ENCODE measurements at places on chromosomes 3 and 15. TPM values are rescaled to one million over a fixed set of nuclear protein-coding genes. Genes with fewer than 3 reads are reported as not detected.
A peak's percentile ranks its signal among the peaks of the same experiment; 100 is the strongest.

DNA sequence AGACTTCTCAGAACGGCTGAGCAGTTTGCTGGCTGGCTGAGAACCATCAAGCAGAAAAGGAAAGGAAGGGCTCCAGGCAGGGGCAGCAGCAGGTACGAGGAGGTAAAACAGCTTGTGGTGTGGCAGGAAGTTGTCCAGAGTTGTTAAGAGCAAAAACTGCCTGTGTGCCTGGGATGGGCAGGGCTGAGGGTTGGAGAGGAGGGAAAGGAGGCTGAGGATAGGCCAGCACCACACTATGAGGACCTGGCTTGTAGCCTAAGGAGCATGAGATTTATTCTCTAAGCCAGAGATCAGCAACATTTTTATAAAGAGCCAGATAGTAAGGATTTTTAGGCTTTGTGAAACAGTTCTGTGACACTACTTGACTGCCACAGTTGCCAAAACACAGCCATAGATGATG is 8.0 kb downstream of the IGSF10 start:
- no peak overlapping the region for H3K4me3 ChIP-seq
- DNase-seq: no peak
- no peaks in the 10 kb centered on the region for H3K4me1 ChIP-seq
- no peak overlapping the region for H3K27ac ChIP-seq

ANKUB1 gene
- not detected for total RNA-seq

DNA sequence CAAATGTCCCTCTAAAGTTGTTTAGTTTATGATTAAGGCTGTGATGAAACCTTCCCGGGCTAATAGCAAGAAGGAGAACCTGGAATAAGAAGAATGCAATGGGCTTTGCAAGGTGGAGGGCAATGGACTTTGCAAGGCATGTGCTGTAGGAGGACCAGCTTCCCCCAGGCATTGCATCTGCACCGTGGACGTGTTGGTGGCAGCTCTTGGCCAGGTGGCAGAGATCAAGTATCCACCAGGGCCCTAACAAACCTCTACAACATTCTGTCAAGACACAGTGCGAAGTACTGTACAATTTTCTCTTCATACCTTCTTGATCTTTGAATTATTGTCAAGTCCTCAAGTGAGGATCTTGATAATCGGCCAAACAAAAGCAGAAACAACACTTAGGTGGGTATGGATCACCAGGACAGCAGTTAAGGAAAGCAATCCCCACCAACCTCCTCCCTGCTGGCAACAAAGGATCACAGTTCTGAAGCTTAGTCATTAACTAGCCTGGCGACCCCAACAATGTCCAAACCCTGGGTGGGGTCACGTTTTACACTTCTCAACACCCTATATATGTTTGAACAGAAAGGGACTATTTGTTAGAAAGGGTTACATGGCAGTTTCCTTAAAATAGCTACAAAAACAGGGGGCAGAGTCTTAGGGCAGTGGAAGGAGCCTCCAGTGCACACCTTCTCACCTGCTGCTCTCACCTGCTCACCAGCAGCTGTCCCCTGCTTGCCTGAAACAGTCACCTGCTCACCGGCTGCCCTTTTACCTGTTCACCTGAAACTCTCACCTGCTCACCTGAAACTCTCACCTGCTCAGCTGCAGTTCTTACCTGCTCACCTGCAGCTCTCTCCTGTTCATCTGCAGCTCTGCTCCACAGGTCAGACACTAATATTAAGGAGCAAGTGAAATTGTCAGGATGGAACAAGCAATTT is 137.9 kb upstream of the LIPC start:
- no peak overlapping the region for H3K27ac ChIP-seq
- no peak overlapping the region for H3K4me3 ChIP-seq
- DNase-seq: no peak
- H3K36me3 ChIP-seq: no peaks in the 10 kb centered on the region

DNA sequence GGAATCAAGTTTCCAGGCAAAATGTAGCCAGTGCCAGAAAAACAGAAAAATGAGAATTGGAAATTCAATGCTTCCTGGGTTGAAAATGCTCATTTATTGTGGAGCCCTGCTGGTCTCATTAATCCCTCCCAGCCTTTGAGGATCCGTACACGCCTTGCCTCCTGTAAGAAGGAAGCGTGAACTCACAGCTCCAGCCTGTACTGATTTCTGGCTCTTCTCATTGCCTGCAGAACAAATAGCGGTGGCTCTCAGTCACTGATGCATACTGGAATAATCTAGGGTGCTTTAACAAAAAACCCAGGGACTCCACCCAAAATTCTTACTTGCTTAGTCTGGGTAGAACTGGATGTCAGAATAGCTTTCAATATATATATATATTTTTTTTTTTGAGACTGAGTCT is 29.3 kb upstream of the SLC24A5 start:
- no peaks in the 10 kb centered on the region for H3K36me3 ChIP-seq
- H3K27ac ChIP-seq: no peak overlapping the region
- DNase-seq: no peak
- no peaks in the 10 kb centered on the region for H3K4me1 ChIP-seq

DNA sequence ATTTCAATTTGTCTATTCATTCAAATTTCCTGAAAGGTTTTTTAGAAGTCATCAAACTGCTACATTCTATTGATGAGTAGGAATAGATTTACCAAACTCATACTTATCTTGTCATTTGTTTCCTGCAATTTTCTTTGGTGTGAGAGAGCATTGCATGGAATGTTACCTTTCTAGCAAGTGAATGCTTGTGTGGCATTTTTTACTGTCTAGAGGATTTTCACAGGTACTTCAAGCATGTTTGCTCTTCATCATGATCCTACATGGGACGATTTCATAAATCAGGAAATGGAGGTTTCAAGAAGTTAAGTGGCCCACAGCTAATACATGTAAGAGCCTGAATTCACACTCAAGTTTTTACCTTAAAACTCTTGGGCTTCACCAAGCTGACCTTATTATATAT is 26.1 kb downstream of the TGFBR2 start:
- H3K4me3 ChIP-seq: no peak overlapping the region
- no peak for DNase-seq
- peak overlapping the region; percentile 49 for H3K27ac ChIP-seq
- no peaks in the 10 kb centered on the region for H3K4me1 ChIP-seq

DNA sequence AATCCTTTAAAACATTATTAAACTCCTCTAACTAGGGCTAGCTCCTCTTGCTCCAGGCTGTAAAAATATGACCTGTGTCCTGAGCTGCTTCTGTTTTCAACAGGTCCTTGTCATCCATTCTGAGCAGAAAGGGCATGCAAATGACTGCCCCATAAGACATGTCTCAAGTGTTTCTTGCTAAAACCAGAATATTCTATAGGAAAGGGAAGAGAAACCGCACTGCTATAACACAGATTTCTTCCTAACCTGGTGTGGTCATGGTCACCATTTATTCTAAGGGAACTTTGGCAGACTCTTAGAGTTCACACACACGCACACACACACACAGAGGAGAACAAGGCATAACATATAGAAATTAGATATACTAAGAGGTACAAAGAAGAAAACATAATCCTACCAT is 34.2 kb upstream of the B3GNT5 start:
- DNase-seq: no peak
- H3K4me3 ChIP-seq: no peak overlapping the region
- no peak overlapping the region for H3K27ac ChIP-seq
- H3K4me1 ChIP-seq: no peaks in the 10 kb centered on the region
- H3K36me3 ChIP-seq: no peaks in the 10 kb centered on the region
- H3K27me3 ChIP-seq: no peaks in the 10 kb centered on the region

DNA sequence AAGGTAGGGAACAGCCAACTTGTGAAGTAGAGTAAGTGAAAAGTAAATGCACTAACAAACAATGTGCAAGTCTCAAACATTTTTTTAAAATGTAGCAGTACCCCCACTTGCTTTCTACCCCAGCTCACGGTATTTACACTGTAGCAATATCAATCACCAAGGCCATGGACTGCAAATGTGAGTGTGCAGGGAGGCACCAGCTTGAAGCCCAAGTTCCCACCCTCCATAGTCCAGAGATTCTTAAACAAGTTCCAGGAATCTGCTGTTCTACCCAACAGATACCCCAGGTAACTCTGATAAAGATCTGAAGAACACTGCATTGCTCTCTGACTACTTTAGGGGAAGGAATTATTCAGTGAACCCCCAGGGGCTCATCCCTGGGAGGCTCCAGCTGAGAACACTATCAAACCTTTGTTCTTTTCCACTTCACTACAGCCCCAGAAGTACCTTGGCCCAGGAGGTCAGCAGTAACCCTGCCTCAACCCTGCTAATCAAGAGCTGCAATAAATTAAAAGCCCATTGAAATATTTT is 86.1 kb downstream of the FOXP1 start:
- no peaks in the 10 kb centered on the region for H3K27me3 ChIP-seq
- peaks cover 11% of the 10 kb centered on the region for H3K4me1 ChIP-seq
- no peaks in the 10 kb centered on the region for H3K36me3 ChIP-seq

Data from breast epithelium (tissue), 4 donors.